NCI-H2107 (cell line): ENCODE measurements at places on chromosomes 7 and 10.
A peak's percentile ranks its signal among the peaks of the same experiment; 100 is the strongest.

DNA sequence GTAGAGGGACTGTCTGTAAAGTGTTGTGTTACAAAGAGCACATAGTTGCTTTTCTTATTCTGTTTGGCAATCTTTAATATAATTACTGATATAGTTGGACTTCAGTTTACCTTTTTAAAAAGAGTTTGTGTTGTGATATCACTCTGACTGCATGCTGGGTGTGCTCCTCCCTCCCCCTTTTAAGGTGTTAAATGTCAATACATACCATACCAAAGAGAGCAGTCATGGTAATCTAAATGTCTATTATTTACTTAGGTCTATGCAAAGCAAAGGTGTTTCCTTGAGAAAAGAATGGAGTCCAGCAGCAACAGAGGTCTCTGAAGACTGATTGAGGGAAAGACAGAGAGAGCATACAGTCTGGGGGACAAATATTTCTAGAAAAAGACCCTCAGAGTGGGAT lies 275.1 kb upstream of the NRP1 start:
- no peak for DNase-seq

GRCh38 chr7:28848906-28849305 lies 109.2 kb downstream of the TRIL start:
- no peak for DNase-seq

DNA sequence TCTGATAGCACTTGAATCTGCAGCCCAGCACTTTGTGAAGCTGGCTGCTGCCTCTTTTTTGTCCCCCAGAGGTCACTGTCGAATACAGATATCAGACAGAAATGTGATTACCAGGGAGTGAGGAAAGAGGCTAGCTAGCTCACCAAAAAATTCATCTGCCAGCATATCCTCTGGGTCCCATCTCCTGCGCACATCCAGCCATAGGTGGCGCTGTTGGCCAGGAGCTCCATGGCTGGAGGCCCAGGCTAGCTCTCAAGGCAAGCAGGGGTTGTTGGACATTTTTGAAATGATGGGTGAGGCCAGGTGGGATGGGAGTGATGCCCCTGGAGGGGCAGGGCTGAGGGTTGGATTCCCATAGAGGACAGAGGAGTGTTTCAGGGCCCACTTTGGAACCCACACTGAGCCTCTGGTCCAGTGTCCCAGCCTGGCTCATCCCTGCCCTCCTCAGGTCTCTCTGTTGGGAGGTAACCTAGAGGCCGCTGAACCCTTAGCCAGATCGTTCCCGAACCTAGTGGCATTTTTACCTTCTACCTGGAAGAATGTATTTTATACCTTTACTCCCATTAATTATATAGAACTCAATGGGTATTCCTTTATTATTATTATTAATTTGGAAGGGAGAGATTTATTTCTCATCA lies 14.8 kb downstream of the DPCD start:
- DNase-seq = peak; percentile 49

GRCh38 chr7:44103923-44104859 lies at the start of gene AEBP1:
Gene AEBP1, plus strand, starts transcription at chr7:44104345. Its CDS starts 321 bp downstream, at chr7:44104666.
- DNase-seq = no peak

DNA sequence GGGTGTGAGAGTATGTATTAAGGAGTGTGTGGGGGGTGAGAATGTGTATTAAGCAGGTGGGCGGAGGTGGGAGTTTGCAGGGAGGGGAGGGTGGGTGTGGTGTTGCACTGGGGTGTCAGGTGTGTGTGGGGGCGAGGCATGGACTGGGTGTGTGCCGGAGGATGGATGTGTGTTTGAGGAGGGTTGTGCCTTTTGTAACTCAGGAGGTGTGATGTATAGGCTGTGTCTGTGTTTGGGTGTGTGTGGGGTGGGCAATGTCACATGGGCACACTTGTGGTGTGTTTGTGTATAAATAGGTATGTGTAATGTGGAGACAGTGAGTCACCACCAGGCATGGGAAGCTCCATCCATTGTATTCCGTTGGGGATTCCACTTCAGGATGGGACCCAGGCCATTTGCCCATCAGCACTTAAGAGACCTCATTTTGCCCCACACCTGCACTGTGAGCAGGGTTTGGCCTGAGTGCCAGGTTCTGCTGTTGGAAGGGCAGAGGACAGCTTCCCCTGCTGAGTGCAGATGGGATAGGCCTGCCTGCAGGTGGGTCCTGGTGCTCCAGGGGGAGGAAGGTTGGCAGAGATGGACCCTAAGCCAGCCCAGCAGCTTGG lies 5.8 kb downstream of the UNC5B start:
- DNase-seq = no peak

DNA sequence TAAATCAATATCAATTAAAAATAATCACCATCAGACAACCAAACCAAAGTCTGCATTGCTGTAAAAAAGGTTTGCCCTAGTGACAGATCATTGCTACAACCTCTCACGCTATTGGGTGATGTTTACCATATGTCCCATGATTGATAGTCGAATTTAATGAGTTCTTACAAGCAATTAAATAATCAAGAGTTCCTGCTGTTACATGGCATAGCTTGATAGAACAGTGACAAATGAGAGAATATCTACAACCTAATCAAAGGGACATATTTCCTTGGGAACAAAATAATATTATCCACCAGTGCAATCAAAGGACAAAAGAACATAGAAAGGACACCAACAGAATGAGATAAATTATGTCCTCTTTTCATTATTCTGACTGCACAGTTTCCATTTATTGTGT lies 387.4 kb downstream of the ETV1 start:
- no peak for DNase-seq

DNA sequence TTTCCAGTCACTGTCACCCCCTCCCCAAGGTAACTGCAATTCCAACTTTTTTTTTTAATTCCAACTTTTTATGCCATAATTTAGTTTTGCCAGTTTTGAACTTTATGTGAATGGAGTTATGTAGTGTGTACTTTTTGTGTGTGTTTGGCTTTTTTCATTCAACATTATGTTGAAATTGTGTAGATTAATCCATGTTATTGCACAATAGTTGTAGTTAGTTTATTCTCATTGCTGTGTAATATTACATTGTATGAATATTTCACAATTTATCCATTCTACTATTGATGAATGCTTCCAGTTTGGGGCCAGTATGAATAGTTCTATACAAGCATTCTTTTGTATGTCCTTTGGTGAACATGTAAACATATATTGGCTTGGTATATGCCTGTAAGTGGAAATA lies 32.5 kb downstream of the MXI1 start:
- DNase-seq = no peak

- DNase-seq = no peak
These were observed 253.4 kb downstream of the WDR11 start for GRCh38 chr10:121104476-121105111.

- DNase-seq = no peak
These were observed 85.5 kb downstream of the WDR37 start for GRCh38 chr10:1141701-1142100.

DNA sequence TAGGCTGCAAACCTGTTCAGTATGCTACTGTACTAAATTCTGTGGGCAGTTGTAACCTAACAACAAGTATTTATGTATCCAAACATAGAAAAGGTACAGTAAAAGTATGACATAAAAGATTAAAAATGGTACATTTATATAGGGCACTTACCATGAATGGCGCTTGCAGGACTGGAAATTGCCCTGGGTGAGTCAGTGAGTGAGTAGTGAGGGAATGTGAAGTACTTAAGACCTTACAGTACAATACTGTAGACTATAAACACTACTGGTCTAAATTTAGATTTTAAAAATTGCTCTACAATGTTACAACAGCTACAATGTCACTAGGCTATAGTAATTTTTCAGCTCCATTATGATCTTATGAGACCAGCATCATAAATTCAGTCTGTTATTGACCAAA lies 146.0 kb upstream of the GNAI1 start:
- no peak for DNase-seq

GRCh38 chr7:95099106-95099505 lies 191.7 kb downstream of the PPP1R9A start:
- no peak for DNase-seq
